ENCODE measurements at places on chromosomes 12 and 14.
A peak's percentile ranks its signal among the peaks of the same experiment; 100 is the strongest.

- DNase-seq = no peak
Observed at GRCh38 chr14:49880267-49881064, 12.4 kb upstream of the ARF6 start.

DNA sequence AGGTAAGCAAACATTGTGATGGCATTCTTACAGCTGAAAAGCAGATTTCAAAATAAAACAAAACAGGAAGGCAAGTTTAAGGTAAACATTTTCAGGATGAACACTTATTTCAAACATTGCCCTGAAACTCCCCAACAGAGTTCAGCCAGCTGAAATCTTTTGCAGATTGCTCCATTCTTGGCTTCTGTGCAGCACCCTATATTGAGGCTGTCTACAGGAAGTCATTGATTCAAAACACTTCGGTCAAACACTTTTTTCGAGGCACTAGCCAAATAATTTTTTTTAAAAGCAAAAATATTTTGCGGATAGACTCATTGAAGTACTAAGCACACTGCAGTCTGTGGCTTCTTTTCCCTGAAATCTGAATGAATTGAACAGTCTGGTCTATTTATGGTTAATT, 318.1 kb upstream of the PDE3A start:
- no peak for DNase-seq

GRCh38 chr12:5524116-5524768, 92.3 kb downstream of the NTF3 start:
- no peak for DNase-seq

- DNase-seq = no peak
Observed at GRCh38 chr12:111409780-111410430, 4.2 kb downstream of the SH2B3 start.

DNA sequence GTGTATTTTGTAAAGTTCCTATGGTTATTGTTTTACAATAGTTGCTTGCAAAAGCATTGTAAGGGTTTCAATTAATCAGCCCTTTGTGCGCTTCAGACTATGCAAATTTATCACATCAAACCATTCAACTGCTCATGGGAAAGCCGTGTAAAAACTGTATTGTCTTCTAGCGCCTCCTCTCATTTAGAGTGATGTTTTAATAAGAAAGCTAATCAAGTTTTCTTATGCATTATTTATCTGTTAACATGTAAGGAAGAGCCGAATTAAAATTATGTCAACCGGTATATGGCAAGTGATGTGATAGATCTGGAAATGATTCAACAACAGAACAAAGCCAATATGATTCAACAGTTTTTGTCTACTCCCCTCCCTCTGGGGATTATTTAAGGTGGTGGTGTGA, 92.5 kb upstream of the RFX4 start:
- DNase-seq = no peak

DNA sequence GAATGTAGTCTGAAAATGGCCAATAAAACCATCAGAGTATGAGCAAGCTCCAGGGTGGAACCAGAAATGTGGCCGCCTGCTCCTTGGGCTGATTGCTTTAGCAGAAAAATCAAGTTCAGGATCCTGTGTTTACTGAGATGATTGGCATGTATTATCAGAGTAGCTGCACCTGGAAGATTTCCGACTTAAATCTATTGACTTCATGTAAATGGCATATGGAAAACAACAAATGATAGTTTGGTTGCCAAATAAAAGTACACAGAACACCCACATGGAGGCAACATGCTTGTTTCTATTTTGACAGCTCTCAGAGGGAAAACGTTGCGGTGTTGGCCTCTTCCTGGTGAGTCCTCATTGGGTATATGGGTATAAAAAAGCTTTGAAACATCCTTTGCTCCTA, 31.3 kb downstream of the SOCS2 start:
- no peak for DNase-seq

DNA sequence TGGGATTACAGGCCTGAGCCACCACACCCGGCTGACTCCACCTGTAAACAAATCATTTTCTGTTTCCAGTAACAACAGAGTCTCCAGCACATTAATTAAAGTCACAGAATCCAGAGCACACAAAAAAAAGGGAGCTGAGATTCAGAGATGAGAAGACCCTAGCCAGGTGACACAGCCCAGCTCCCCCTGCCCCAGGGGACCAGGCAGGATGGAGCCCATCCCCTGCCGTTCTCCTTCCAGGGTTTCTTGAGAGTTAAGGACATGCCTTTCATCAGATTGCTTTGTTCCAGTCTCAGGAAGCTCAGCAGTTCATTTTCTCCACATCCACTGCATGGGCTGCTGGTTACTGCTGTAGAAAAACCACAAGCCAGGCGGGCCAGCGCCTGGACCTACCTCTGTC, 81.2 kb downstream of the RIMBP2 start:
- DNase-seq = no peak

GRCh38 chr12:32390572-32391219, 8.7 kb upstream of the FGD4 start:
- no peak for DNase-seq

DNA sequence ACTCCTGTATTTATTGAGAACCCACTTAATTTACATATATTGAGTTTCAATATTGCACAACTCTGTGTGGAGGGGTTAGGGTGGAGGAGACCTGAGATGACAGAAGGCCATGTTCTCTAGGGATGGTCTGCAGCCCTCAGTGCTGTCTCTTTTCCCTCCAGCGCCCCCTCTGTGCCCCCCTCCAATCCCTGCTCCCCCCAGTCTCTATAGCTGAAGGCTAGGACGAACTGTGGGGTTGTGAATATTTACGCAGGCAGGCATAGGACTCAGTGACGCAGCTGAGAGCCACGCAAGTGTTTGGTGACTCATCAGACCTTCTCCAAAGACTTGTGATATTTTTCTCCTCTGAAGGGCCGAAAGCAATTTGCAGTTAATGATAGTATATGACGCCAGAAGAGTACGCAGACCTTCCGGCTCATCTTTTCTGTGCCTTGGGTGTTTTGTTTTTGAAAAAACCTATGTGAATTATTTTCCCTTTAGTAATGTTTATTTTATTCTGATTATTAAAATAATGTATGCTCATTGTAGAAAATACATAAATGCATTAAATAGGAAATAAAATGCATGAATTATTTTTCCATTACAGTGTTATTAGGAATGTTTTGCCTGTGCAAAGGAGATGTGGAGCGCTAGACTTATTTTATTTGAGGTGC, 85.3 kb downstream of the SLC25A47 start:
- DNase-seq = peak; percentile 29

DNA sequence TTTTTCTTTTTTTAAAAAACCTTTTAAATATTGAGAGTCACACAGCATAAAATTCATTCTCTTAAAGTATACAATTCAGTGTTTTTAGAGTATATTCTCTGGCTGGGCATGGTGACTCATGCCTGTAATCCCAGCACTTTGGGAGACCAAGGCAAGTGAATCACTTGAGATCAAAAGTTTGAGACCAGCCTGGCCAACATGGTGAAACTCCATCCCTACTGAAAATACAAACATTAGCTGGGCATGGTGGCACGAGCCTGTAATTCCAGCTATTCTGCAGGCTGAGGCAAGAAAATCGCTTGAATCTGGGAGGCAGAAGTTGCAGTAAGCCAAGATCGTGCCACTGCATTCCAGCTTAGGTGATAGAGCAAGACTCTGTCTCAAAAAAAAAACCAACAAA, 68.4 kb upstream of the BCAT1 start:
- DNase-seq = no peak

- DNase-seq = no peak
Observed at GRCh38 chr12:68391937-68392336, 59.8 kb upstream of the MDM1 start.

Measured in CD4-positive, alpha-beta T cell treated with Interleukin-4 for 1 hour (primary cell).